ENCODE measurements at places on chromosomes 7 and 10.

DNA sequence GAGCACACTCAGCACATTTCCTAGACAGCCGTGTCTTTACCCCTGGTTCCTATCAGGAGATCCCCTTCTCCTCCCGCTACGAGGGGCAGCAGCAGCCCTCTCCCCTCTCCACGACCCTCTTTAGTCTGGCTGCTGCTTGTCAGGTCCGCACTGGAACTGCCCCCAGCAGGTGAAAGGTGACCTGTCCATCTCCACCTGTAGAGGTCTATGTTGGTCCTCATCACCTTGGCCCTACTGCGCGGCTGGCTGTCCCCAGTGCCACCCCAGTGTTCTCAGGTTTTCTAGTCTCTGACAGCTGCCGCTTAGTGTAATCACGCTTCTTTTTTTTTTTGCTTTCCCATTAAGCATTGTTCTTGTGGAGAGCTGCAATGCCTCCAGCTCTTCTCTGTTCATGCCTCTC lies 545.7 kb downstream of the SDK1 start:
- no peak for DNase-seq

- DNase-seq, result peak; percentile 36
Measured at GRCh38 chr10:78755877-78756455, 312.8 kb upstream of the ZMIZ1 start.

DNA sequence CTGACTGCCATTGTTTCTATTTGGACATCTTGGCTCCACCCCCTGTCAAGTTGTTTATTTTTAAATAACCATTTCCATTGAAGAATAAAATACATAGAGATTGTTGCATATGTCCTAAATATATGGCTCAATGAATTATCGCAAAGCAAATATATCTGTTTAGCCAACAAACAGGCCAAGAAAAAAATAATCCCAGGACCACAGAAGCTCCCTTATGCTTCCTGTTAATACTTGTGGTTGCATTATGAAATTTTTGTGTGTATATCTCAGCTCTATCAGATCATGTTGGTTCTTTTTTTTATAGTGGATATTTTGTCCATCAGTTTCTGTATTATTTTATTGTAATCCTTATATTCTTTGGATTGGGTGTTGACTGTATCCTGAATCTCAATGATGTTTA lies 53.4 kb upstream of the CYP2C8 start:
- DNase-seq, result no peak

DNA sequence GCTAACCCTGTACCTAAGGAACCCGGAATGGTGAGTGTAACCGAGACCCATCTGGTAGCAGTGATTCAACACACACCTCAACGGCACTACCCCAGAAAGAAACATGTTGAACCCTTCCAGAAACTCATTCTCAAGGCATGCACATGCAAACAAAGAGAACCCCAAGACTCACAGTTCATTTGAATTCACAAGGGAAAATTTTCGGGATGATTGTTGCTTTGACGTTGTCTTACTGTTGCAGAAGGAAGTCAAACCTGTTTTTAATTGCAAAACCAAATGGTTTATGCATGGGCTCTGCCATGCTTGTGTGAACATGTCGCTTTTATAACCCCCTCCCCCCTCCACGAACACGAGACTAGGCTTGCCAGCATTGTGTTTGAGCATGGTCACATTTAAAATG lies 539.7 kb downstream of the GATA3 start:
- no peak for DNase-seq

DNA sequence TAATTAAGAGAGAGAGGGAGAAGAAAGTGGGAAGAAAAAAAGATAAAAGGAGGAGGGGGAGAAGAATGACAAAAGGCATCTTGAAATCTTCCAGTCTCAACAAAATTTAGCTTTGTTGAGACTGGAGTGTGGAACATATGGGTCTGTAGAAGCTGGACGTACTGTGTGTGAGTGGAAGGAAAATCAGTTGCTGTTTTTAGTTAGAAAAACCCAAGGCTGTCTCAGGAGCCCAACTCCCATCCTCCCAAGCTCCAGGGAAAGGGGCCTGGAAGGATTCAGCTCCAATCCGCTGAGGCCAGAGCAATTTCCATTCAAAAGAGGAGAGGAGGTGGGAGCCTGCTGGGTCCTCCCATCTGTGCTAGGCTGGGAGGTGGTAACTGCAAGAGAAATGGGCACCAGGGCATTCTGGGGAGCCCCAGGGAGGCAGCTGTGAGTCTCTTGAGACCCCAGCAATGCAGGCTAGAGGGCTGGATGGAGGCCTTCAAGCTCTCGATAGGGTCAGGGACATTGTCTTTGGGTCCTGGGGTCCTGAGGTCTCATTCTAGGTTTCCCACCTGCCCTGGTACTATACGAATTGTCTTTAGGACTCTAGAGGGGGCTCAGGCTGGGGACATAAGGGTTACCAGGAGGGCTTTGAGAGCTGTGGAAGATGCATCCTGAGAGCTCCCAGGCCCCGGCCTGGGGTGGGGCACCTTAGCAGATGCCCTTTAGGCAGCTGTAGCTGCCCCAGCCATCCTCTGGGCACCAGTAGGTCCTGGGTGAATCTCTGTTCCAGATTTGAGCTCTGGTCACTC lies 21.4 kb downstream of the ADCYAP1R1 start:
- no peak for DNase-seq

DNA sequence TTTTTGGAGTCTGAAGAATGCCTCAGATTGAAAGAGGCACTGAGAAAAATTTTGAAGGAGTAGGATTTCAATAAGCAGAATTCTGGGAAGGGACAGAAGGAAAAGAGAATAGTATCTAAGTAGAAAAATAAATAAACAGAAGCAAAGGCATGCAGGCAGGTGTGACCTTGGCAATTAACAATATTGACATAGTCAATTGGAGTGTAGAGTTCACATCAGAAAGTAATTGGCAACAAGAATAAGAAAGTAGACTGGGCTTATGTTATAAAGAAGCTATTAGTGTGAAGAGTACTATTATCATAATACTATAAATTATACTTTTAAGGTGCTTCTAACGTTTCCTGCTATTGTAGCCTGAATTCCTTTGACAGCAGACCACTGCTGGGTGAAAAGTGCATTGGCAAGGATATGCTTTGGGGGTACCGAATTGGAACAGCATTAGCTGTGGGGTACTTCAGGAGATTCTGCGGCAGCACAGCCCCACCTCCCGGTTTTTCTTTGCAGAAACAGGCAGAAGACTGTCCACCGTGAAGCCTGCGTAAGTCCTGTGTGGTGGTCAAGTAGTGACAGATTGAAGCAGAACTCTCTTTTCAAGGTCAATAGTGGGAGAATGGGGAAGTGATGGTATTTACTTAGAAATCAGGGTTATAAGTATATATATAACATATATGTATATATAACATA lies 357.0 kb downstream of the THSD7A start:
- DNase-seq, result no peak

GRCh38 chr10:132100556-132101349 lies 35.0 kb downstream of the JAKMIP3 start:
- DNase-seq, result no peak

- DNase-seq, result no peak
Measured at GRCh38 chr10:85596389-85596788, 770.2 kb downstream of the GRID1 start.

DNA sequence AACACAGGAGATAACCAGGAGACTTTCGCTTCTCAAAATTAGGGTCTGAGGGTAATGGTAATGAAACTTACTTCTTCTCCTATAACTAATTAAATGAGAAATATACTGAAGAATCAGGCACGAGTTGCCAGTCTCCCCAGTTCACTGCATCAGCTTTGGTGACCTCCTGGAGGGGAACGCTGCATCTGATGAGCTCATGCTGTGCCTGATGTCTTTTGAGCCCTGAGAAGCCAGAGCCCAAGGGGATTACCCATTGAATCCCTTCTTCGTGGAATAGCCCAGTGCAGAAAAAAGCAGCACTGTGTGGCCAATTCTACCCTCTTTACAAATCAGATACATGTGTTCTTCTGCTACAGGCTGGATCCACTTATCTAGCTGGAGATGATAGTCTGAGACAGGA lies 45.1 kb downstream of the CYP2C9 start:
- no peak for DNase-seq

GRCh38 chr7:81128011-81128410 lies 209.2 kb upstream of the SEMA3C start:
- DNase-seq, result no peak

- no peak for DNase-seq
Measured at GRCh38 chr7:2497500-2498336, 21.5 kb upstream of the GRIFIN start.

- DNase-seq, result peak; percentile 55
Measured at GRCh38 chr7:134449680-134450079, 9.2 kb downstream of the AKR1B1 start.

- DNase-seq, result no peak
Measured at GRCh38 chr10:92142512-92142911, 148.4 kb downstream of the CPEB3 start.

GRCh38 chr7:10429031-10429430 lies 544.6 kb upstream of the PHF14 start:
- no peak for DNase-seq

GRCh38 chr7:45187946-45188411 lies 30.4 kb downstream of the RAMP3 start:
- no peak for DNase-seq

DNA sequence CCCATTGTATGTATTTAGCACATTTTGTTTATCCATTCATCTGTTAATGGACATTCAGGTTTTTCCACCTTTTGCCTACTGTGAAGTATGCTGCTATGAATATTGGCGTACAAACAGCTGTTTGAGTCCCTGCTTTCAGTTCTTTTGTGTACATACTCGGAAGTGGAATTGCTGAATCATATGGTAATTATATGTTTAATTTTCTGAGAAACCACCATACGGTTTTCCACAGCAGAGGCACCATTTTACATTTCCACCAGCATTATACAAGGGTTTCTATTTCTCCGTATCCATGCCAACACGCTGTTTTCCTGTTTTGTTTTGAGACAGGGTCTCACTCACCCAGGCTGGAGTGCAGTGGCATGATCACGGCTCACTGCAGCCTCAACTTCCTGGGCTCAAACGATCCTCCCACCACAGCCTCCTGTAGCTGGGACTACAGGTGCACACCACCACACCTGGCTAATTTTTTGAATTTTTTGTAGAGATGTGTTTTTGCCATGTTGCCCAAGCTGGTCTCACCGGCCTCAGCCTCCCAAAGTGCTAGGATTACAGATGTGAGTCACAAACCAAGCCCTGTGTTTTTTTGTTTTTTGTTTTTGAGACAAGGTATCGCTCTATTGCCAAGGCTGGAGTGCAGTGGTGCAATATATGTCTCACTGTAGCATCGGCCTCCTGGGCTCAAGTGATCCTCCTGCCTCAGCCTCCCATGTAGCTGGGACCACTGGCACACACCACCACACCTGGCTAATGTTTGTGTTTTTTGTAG lies 22.1 kb upstream of the FBXW4 start:
- no peak for DNase-seq
